ENCODE measurements at places on chromosomes 7 and 10.

GRCh38 chr7:44618753-44619152, 12.3 kb downstream of the OGDH start:
- no peak for DNase-seq

GRCh38 chr10:101695404-101695890, 477 bp upstream of the FBXW4 start:
- no peak for DNase-seq

DNA sequence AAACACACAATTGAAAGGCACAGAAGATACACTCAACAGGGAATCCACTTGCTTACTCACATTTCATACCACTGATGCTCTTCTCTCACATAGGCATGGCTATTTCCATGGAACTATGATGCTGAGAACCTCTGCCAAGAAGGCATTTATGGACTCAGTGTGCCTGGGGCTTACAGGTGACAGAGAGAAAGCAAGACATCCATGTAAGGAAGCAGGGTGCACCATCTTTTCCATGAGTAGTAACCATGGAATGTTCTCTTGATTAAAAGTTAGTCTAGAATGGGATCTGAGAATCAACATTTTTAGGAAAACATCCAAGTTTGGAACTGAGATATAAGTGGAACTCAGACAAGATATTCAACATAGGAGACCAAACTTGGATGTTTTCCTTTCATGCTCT, 52.5 kb upstream of the MACC1 start:
- DNase-seq: no peak

GRCh38 chr7:87253589-87254087, 34.1 kb upstream of the TMEM243 start:
- DNase-seq: no peak

DNA sequence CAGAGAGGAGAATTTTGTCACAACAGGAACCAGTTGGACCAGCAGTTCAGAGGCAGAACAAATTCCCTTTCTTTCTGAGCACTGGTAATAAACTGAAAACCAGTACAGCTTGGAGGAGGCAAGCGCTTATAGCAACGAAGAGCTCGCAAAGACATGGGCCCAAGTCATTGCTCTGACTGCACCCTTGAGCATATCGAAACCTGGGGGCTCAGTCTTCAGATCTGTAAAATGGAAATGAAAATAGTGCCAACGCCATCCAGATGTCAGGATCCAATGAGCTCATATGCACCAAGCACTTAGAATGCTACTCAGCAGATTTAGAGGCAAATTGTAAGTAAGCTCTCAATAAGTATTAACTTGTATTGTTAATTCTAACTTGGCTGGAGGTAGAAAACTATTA, 14.4 kb upstream of the CALU start:
- no peak for DNase-seq

DNA sequence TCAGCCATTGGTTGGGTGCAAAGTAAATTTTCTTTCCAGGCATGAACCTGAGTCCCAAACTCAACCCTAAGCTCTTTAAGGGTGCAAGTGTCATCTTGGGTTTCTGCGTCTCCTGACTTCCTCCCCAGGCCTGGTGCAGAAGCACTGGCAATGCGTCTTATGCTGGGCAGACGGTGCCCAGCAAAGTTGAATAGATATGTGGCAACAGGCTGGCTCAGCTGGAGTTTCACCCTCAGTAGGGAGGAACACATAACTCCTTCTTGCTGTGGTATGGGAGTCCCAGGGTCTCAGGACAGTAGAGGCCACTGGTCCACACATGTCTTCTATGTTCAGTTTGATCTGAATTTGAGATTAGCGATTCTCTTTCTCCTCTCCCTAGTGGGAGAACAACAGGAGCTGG, 181.3 kb downstream of the RPS24 start:
- DNase-seq: no peak

- DNase-seq: no peak
Measured at GRCh38 chr7:116215551-116215950, 5.2 kb downstream of the TES start.

DNA sequence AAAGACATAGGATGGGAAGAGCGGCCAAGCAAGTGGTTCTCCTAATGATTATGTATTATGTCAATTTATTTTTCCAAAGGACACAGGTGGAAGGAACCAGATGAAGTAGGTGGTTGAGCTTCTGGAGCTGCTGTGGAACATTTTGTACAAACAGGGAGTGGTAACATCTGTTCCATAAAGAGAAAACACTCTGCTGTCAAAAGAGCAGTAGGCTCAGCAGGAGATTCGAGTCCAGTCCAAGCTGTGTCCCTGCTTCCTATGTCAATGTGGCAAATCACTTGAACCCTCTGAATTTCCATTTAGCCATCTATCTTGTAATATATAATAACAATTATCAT, 448.0 kb upstream of the ANKRD30A start:
- DNase-seq: no peak

DNA sequence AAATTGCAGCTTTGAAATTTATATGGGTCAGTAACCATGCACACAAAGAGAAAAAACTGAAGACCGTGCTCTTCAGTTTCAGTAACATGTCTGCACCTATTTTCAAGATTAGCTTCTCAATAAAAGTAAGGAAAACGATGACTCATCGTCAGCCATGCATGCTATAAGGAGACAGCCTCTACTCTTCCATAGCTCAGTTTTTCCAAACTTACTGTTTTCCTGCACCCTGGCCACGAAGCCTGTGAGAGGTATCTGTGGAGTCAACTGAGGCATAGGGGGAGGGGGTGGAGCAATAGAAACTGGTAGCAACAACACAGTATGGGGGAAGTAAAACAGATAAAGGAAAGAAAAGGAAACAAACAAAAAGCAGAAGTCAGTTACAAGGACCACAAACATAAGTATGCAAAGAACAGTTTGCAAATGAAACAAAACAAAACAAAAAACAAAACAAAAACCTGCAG, 58.0 kb downstream of the PDSS1 start:
- DNase-seq: no peak

DNA sequence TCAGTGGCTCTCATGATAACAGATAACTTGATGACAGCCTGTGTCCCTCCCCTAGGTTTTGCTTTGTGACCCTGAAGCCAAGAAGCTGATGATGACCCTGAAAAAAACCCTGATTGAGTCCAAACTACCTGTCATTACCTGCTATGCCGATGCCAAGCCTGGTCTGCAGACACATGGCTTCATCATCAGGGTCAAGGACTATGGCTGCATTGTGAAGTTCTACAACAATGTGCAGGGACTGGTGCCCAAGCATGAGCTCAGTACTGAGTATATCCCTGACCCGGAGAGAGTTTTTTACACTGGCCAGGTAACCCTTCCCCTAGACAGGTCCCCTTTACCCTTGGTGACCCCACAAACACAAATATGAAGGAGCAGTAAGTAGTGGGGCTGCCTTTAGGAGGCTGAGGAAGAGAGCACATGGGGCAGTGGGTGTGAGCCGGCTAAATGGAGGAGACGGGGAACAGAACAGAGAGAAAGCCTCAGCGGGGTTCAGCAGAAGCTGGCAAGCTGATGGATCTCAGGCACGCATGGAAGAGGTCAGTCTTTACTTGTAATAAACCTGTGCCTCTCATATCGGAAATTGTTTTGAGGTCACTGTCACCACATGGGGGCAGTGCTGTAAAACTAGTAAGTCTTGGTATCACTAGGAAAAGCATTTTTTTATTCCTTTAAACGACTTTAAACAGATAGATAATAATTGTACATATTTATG, 20.2 kb downstream of the PDCD11 start:
- no peak for DNase-seq

- DNase-seq: no peak
Measured at GRCh38 chr10:11018855-11019631, 1.4 kb downstream of the CELF2 start.

GRCh38 chr7:124930173-124930623, 573 bp upstream of the POT1 start:
- no peak for DNase-seq

DNA sequence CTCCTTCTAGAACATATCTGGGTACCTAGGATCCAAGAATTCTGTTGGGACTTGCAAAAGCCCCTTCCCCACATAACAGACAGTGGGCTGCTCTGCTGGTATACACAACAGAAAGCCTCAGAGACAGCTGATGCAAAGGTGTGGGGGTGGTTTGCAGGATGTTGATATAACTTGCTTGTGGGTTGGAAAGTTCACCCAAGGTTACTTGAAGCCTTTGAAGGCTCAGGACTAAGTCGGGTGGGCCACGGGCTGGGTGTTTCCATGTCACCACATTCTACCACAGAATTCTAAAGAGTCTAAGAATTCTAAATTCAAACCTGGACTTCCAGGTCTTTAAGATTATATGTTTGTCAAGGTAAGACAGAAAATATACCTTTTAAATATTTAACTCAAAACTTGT, 7.4 kb upstream of the NRCAM start:
- DNase-seq: no peak

DNA sequence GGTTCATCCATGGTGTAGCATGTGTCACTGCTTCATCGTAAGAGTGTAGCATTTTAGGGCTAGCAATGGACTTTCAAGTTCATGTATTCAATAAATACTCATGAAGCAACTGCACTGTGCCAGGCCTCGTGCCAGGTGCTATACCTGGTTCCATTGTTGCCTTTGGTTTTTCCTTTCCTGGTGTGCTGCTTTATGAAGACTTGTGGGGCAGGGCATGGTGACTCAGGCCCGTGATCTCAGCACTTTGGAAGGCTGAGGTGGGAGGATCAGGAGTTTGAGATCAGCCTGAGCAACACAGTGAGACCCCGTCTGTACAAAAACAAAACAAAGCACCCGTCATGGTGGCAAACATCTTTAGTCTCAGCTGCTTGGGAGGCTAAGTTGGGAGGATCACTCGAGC, 2.2 kb upstream of the CPA4 start:
- DNase-seq: no peak

DNA sequence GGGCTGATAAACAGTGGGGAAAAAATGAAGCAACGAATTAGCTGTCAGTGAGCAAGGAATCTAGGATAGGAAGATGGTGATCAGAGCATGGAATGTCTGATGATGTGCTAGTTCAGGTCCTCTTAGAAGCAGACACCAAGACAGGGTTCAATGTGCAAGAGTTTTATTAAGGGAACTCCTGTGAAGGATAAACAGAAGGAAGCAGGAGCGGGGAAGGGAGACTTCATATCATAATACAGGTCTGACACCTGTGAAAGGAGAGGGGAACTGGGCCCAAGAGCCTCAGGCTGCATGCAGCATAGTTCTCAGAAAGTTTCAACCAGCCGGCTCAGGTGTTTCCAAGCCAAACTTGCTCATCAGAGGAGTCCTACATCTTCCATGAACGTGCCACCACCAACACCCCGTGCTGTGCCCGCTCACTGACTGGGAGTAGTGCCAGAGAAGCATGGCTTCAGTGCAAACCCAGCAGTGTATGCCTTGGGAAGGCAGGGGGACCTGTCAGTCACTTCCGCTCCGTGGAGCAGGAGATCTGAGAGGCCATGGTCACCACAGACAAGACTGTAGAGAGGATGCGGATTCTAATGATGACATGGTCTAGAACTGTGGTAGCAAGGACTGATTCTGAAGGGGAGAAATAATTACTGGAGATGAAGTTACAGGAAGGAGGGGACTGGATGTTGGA, 45.8 kb downstream of the ZNF800 start:
- DNase-seq: no peak

GRCh38 chr10:74901301-74901700, 74.9 kb downstream of the KAT6B start:
- no peak for DNase-seq

GRCh38 chr7:749140-749551, 22.1 kb upstream of the PRKAR1B start:
- DNase-seq: no peak

- no peak for DNase-seq
Measured at GRCh38 chr7:145265180-145265579, 429.3 kb upstream of the TPK1 start.

DNA sequence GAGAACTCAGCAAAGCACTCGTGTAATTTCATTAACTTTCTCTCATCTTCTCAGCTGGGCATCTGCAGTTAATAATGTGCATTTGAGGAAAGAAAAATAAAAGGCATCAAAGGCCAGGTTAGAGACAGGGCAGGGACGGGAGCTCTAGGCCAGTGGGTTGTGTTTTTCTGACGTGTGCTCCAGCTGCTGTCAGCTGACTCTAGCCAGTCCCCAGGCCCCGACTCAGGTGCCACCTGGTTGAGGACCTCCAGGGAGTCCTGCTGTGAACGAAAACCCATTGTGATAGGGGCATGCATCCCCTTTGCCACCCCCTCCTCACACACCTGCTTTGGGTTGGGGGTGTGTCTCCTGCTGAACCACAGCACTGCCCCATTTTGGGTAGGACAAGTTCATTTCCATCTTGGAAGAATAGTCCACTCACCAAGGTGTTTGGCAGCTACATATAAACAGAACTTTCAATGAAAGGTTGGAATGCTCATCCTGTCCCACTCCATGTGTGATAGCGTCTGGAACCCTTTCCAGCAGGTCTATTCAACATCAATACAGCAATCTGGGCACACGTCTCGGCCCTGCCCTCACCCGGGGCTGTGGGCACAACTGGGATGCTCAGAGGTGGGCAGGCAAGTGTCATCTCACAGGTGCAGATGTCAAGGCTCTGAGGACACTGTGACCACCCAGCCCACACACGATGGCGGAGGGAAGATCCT, 146.1 kb upstream of the FAM20C start:
- DNase-seq: no peak

DNA sequence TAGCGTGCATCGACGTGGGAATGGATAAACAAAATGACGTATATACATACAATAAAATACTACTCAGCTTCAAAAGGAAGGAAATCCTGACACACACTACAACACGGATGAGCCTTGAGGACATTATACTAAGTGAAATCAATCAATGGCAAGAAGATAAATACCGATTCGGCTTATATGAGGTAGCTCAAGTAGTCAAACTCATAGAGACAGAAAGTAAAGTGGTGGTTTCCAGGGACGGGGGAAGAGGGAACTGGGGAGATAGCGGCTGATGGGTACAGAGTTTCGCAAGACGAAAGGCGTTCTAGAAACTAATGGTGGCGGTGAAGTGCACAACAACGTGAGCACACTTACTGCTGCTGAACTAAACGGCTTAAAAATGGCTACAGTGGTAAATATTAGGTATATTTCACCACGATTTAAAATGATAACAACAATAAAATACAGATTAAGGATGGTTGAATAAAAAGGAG, 516.7 kb downstream of the PARD3 start:
- DNase-seq: no peak

GRCh38 chr10:97028126-97028831, 157.5 kb downstream of the SLIT1 start:
- DNase-seq: no peak

DNA sequence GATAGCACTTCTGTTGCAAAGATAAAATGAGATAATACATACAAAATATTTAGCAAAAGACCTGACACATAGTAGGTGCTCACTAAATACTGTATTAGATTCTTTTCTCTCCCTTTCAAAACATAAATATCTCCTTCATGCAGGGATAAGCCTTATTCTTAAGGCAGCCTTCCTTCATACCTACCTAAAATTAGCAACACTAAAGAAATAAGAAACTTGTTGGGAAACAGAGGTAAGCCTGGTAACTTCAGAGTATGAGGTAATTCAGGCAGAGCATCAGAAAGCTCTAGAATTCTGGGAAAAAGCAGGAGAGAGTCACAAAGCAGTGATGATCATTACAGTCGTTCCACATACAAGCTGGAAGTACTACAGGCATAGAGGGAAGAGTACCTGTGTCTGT, 15.2 kb downstream of the HIBADH start:
- no peak for DNase-seq

All from activated T-cell treated with anti-CD3 and anti-CD28 coated beads, Interleukin-2, amount 50 U/mL, for 24 hours (primary cell).